Right lung (tissue), 10 donors: ENCODE measurements at places on chromosomes 6 and 20. TPM values are rescaled to one million over a fixed set of nuclear protein-coding genes. Genes with fewer than 3 reads are reported as not detected.

Gene KIAA1755
- polyA plus RNA-seq = 2.0 TPM

GRCh38 chr6:38341496-38341895, 298.2 kb downstream of the BTBD9 start:
- DNase-seq = no peak

- DNase-seq = no peak
These were observed 30.5 kb upstream of the PHACTR3 start for GRCh38 chr20:59573837-59574236.

Gene CDSN
- 0.09 TPM for polyA plus RNA-seq

DNA sequence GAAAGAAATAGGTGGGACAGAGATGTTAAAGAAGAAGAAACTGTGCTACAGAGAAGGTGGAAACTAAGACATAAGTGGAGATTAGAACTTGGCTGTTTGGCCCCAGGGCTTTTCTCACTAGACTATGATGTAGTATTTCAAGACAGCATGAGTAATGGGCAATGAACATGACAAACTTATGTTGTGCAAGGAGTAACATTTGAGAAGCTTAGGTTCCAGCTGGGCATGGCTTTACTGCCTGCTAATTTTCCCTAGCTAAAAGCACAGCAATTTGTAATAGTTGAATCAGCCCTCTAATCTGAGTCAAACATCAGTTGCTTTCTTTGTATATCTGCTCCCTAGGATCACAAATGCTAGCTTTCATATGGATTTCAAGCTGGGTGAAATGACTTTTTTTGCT, 294.3 kb upstream of the BMP2 start:
- DNase-seq = no peak

- no peak for DNase-seq
These were observed 26.3 kb upstream of the DNAAF9 start for GRCh38 chr20:3433744-3434143.

Gene PACSIN1
- polyA plus RNA-seq = 0.24 TPM

DNA sequence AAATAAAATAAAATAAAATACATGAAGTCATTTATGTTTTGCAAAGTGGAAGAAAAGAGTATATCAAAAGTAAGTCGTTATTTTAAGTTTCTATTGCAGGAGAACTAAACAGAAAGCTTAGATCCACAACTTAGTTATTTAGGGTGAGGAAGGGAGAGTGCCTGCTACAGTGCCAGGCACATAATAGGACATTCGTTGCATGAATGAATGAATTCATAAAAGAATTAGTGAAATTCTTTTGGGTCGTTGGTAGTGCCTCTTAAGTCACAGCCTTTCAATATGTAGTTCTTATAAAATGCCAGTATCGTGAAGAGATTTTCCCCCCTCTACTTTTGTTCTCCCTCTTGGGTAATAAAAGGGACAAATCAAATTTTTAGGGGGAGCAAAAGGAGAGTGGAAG, 29.1 kb downstream of the SF3B5 start:
- no peak for DNase-seq

Gene NMBR
- 0.18 TPM for polyA plus RNA-seq

Gene TMEM239
- not detected for polyA plus RNA-seq
